ENCODE measurements at places on chromosomes 4 and X.

DNA sequence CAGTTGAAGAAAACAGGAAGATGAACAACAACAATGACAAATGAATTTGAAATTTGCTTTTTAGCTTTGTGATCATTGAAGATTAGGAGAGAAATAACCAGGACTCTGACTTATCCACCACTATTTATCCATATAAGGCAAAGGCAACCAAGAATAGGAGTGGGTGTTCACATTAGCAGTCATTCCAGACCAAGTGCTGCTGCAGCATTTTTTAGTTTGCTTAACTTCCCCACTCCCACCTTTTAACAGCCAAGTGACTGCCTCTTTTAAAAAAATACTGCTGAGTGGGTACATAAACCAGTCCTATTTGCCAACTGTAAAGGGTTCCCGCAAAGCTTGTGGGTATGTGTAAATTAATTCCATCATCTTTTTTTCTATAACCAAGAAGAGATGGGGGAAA is 230.9 kb downstream of the IQCM start:
- DNase-seq = no peak

DNA sequence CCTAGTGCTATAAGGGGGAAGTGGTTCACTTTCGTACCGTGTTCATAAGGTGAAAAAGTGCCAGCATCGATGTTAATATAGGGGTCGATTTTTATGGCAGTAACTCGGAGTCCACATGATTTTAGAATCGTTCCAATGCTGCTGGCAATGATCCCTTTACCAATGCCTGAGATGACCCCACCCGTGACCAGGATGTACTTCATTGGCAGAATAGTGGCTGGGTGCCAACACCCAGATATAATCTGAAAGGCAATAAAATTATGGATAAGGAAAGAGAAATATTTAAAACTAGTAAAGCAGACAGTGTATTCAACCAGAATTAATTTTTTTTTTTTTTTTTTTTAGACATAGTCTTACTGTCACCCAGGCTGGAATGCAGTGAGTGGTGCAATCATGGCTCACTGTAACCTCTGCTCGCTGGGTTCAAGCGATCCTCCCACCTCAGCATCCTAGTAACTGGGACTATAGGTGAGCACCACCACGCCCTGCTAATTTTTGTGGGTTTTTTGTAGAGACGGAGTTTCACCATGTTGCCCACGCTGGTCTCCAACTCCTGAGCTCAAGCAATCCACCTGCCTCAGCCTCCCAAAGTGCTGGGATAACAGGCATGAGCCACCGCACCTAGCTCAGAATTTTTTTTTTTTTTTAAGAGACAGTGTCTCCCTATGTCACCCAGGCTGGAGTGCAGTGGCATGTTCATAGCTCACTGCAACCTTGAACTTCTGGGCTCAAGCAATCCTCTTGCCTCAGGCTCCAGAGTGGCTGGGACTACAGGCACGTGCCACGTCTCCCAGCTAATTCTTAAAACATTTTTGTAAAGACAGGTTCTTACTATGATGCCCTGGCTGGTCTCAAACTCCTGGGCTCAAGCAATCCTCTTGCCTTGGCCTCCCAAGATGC is 9.5 kb downstream of the CTPS2 start:
- no peak for DNase-seq

- no peak for DNase-seq
These were observed 207.5 kb downstream of the CHRDL1 start for GRCh38 chrX:110588164-110588563.

GRCh38 chrX:47645530-47645929 is 4.8 kb downstream of the ELK1 start:
- DNase-seq = no peak

DNA sequence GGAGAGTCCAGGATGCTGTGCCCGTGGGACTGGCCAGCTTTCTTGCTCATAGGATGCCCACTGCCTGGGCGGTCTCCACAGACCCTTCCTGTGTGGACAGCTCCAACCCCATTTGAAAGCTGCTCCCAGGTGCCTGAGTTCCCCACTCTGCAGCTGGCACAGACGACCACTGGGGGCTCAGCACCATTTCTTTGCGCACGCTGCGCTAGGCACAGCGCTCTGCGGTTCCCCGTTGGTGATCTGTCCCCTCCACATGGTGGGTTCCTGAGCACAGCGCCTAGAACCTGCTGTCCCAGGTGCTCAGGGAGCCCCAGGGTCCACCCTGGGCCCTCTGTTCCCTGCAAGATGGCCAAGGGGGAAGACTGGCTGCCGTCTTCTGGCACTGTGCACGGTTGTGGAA is 45.4 kb upstream of the AFAP1 start:
- no peak for DNase-seq

GRCh38 chr4:25437926-25438325 is 60.9 kb downstream of the ANAPC4 start:
- no peak for DNase-seq

DNA sequence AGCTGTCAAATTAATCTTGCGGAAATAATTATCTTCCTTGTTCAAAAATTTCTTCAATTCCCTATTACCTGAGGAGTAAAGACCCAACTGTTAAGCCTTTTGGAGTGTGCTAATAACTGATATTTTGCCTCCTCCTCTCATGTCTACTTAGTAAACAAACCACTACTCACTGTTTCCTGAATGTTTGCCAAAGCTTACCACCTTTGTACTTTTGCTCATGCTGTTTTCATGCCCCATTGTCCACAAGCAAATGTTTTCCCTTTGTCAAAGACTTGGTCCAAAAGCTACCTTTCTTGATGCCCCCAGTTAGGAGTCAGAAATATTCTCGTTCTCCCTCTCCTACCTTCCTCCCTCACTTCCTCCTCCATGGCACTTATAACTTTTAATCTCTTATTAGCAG is 226.1 kb downstream of the ENOX2 start:
- no peak for DNase-seq

DNA sequence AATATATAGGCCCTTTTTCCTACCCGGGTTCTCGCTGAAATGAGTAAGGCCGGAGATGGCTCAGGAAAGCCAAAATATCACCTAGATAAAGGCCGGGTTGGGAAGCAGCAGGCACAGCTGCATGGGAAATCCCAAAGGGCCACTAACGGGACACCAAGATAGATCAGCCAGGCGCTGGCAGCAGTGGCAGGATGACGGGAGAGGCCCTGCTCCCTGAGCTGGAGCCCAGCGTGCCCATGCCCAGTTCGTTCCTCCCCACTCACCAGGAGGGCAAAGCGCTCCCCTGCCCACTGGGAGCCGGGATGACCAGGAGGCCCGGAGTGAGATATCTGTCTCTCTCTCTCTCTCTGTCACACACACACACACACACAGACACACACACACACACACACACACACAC is 109.8 kb downstream of the DCTD start:
- DNase-seq = no peak

DNA sequence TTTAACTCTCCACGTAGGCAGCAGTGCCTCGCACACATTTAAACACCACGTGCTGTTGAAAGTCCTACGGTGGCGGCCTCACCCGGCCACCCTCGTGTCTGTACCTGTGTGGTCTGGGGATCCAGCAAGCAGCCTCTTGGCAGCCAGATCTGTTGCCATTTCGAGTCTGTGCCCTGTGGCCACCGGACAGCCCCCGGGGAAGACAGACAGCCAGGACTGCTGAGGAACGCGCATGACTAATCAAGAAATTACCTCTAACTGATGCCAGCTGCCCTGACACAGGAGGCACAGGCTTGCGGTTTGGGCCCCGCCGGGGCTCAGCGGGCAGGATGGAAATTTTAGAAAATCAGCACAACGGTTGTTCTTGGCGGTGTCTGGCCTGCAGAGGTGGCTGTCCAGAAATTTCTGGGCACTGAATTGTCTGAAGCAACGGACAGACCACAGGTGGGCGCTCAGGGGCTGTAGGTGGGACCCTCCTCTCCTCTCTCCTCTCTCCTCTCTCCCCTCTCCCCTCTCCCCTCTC is 15.6 kb upstream of the ASMTL start:
- no peak for DNase-seq

All from C1 segment of cervical spinal cord (tissue), 14 donors.